Left lobe of liver (tissue), 2 donors: ENCODE measurements at places on chromosomes 4 and X. TPM values are rescaled to one million over a fixed set of nuclear protein-coding genes. Genes with fewer than 3 reads are reported as not detected.

RNF175 gene
- total RNA-seq = not detected

HAND2 gene
- 8.9 TPM for total RNA-seq

CSAG2 gene
- not detected for total RNA-seq

INPP4B gene
- 0.93 TPM for total RNA-seq

STATH gene
- total RNA-seq = not detected

- no peak for DNase-seq
These were observed 170.4 kb upstream of the TET2 start for GRCh38 chr4:104976262-104976661.

GRCh38 chrX:150212672-150213480 is 150.2 kb upstream of the MAMLD1 start:
- peak; percentile 48 for DNase-seq

- DNase-seq = no peak
These were observed 97.8 kb upstream of the ATOH1 start for GRCh38 chr4:93730760-93731159.

- no peak for DNase-seq
These were observed 1331.5 kb upstream of the PABPC4L start for GRCh38 chr4:135533053-135533452.

- DNase-seq = no peak
These were observed 226.2 kb upstream of the BCOR start for GRCh38 chrX:40323977-40324376.

DNA sequence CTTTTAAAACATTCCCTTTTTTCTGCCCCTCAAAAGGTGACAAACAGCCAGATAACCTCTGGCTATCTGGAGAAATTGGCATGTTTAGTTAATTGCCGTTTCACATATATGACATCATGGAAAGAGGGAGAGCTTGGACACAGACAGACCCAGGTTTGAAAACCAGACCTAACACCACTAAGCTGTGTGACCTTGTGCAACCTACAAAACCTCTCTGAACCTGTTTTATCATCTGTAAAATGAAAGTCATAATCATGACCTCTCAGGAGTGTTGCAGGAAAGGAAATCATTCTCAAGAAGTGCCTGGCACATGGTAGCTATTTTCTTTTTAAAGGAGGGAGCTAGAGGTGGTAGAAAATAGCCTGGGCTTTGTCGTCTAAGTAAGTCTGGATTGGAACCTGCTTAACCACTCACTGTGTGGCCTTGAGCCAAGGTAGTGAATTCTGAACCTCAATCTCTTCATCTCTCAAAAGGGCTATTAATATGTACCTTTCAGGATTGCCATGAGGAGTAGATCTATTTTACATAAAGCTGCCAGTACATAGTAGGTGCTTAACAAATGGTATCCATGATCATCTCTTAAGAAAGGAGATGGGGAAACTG is 363.5 kb downstream of the BCOR start:
- DNase-seq = no peak

DNA sequence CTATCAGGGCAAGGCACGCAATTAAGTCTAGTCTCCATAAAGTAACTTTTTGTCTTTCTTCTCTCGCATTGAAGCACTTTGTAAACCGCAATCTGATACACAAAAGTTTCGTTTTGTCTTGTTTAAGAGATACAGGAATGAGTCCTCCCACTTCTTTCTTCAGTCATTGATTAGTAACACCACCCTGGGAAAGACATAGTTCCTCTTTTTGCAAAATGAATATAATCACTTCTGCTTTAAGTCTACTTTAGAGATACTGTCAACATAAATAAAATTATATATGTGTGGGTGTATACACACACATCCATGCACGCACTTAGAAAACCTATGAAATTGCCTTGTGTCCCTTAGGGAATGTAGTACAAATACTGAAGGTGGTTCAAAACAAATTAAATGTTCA is 11.7 kb downstream of the COQ2 start:
- DNase-seq = no peak

DNA sequence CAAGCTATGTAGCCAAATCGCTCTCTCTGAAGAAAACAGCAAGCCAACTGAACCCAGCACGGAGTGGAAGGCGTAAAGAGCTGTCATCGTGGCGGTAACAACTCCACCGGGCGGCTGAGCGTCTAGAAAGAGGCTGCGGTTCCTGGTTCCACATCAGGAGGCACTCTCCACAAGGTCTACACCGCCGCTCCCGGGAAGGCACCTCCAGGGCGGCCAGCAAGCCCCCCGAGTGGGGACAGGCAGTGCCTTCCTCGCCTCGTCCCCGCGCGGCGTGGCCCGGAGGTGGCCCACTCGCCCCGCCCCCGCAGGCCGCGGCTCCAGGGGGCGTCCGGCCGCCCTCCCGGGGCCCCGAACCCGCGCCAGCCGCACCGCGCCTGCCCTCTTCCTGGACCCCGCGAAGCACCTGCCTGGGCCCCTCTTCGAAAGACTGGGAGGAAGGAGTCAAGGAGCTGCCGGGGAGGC is 755 bp downstream of the KLHL8 start:
- DNase-seq = peak; percentile 69

DNA sequence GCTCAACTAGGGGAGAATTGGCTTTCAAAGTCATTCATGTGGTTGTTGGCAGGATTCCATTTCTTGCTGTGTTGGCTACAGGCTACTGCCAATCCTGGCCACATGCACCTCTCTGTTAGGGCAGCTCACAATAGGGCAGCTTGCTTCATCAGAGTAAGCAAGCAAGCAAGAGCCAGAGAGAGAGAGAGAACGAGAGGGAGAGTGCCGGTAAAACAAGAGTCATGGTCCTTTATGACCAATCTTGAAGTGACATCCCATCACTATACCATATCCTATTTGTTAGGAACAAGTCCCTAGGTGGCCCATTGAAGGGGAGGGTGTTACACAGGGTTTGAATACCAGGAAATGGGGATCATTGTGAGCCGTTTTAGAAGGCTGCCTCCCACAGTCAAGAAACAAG is 33.0 kb upstream of the TLR2 start:
- DNase-seq = no peak
